ENCODE measurements at places on chromosomes 4 and X.
A peak's percentile ranks its signal among the peaks of the same experiment; 100 is the strongest.

DNA sequence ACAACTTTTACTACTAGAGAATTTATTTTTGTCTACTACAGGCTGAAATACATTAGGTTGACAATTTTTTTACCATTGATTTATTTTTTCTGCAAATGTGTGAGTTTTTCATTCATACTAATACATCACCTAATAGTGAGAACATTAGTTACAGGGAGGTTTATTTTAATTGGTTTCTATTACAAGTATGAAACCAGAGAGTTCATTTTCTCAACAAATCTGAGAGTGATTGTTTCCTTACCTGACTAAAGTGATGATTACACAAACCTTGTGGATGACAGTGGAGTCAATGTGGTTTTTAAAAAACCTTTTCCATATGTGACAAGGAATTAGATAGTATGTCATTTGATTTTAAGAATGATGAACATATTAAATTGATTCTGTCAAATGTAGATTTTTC lies 227.4 kb downstream of the PALLD start:
- DNase-seq: no peak

- DNase-seq: no peak
Observed at GRCh38 chrX:54043056-54043455, 1.2 kb downstream of the PHF8 start.

DNA sequence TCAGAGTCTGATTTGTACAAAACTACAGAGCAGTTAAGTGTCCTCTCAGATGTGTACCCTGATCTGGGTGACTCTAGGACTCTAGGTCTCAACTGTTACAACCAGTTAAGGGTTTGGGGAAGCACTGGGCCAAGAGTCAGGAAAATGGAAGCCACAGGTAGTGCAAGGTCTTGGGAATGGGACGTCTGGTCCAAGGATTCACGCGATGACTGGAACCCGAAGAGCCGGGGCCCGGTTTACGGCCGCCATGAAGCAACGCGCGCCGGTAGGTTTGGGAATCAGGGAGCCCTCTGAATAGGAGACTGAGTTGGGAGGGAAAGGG lies 321 bp upstream of the HPRT1 start:
- no peak for DNase-seq

DNA sequence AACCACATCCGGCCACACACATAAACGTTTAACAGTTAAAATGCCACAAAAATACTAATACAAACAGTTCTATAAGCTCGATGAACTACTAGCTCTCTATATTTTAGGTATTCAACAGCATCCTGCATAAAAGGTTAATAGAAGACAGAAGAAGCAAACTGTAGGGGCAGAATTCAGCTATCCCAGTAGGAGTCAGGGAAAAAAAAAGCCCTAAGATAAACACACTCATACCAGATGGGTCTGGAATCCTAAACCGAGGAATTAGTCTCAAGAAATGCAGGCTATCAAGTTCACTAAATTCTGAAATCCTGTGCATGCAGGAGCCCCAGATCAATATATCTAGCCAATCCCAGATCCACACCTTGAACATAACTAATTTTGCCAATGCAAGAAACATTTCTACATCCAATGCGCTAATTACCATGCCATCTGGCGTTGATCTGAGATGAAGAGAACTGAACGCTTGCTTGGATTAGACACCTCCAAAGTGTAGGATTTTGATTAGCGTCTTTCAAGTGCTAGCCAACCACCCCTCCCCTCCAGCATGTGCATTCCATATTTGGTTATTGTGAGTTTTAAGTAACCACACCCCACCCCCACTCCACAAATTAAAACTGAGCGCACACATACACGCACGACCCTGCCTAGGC lies 512.2 kb upstream of the INTU start:
- DNase-seq: no peak

- DNase-seq: peak; percentile 5
Observed at GRCh38 chr4:110904435-110905065, 281.7 kb upstream of the PITX2 start.

- DNase-seq: no peak
Observed at GRCh38 chr4:107736037-107736436, 16.0 kb upstream of the PAPSS1 start.

DNA sequence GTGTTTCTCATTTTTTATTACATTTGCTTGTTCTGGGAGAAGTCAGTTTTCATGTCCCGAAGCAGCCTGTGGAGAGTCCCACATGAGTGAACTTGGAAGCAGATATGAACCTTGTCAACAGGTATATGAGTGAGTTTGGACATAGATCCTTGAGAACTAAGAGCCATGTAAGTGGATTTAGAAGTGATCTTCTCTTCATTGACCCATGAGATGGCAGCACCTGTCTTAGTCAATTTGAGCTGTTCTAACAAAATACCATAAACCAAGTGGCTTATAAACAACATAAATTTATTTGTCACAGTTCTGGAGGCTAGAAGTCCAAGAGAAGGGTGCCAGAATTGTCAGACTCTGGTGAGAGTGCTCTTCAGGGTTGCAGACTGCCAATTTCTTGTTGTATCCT lies 1043.8 kb downstream of the ADGRL3 start:
- no peak for DNase-seq

DNA sequence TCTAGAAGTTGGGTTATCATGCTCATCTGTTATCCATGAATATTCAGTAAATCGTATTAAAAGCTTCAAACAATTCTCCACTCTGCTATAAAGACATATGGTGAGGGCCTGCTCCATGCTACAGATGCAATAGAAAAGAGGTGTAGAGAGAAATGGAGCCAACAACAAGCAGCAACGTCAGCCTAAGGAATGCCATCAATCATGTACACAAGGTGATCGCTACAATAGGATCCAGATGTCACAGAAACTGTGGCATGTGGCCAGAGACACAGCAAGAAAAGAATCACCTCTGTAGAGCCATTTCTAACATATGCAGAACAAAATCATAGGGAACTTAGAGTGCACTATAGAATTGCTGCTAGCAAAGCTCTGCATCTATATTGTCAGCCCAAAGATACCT lies 1188.1 kb downstream of the PCDH7 start:
- DNase-seq: no peak

GRCh38 chr4:19486400-19486799 lies 765.3 kb upstream of the SLIT2 start:
- peak; percentile 3 for DNase-seq

GRCh38 chr4:102411408-102411807 lies 66.1 kb upstream of the SLC39A8 start:
- DNase-seq: no peak

DNA sequence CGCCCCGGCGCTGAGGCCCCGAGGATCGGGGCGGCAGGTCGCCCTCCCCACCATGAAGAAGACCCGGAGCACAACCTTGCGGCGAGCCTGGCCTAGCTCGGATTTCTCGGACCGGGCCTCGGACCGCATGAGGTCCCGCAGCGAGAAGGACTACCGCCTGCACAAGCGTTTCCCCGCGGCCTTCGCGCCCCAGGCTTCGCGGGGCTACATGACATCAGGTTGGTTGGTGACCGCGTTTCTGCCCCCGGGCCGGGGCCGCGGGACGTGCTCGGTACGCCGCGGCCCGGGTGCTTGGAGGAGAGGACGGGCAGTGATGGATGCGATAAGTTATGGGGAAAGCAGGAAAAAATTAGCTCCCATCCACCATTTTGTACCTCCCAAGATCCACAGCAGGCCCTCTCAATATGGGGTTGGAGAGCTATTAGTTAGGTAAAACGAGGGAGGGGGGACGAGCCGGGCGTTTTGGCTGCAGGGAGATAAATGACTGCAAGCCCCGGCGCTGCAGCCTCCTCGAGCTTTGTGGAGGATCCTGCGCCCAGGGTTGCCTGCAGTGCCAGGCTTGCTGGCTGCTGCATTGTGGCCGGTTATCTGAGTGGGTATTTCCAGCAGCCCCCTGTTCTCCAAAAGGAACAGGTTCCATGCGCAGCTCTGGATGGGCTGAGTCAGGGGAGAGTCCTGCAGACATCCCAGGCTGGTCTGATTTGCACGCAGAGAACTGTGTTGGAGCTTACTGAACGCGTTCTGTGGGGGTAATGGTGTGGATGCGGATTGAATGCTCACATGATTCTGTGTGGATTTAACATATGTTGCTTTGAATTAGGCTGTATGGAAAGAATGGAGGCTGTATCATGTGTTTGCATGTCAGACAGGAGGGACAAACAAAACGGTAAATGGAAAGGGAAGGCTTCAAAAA lies 1.9 kb downstream of the STOX2 start:
- DNase-seq: peak; percentile 5
